BJ (cell line): ENCODE measurements at places on chromosomes 2 and 18. TPM values are rescaled to one million over a fixed set of nuclear protein-coding genes. Genes with fewer than 3 reads are reported as not detected.

DNA sequence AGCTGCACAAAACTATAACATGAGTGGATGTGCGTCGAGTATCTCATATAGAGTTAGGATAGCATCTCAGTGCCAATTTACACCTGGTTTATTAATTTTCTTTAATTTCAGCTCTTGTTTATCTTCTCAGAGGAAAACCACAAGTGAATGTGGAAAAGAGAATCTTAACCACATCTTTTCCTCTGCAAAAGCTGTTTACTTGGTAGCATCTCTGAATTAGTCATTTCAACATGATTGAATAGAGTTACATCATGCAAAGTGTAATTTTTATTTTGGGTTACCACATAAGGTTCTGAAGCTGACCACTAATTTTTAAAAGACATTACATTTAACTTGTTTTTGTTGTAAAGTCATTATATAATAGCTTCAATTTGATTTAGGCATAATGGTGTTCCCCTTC, 83.8 kb upstream of the FAM237A start:
- peak; percentile 0 for DNase-seq

DNA sequence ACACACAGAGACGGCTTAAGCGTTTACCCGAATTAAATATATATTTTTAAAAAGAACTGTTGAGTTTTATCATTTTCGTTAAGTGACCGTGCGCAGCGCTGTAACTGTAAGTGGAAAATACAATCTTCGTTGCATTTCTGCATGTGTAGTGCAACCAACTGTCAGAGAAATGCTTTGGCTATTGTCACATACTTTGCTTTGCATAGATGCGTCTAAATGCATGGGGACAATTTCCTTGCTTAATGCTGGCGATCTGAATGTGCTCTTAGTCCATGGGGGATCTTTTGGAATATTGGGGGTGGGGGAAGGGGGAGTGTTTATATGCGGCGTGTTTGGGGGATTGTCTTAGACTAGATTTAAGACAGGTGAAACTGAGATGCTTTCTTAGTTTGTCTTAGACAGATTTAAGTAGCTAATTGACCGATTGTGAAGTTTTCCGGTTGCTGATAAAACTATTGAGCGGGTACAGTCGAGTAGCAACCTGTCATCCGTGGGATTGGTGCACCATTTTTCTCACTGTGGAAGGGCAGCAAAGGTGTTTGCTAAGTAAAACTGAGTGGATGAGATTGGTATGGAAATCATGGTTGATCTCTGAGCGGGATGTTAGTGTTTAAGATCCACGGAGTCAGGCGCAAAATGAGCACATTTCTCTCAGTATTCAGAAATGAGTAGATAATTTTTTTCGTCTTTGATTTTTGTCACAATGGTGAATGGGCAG, 476 bp downstream of the VSNL1 start:
- no peak for DNase-seq

DNA sequence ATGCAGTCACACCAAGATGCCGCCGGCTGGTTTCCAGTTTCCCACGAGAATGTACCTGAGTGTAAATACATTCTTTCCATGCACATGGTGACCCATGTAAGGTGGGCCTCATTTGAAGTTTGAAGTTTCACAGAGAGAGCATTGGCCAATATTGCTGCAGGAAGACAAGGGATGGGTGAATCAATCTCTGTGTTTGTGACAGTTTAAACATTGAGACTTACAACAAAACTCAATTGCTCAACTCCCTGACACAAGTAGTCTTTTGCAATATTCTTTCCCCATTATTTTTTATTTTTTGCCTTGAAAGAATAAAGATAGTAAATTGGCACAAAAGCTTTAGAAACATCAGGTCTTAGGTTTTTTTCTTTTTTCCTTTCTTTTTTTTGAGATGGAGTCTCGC, 5.1 kb downstream of the SERPINB2 start:
- DNase-seq, result no peak

GRCh38 chr2:150570712-150571111, 83.2 kb upstream of the RND3 start:
- peak; percentile 88 for DNase-seq

Gene SH3RF3
- polyA plus RNA-seq, result 3.2 and 3.6 TPM in 2 replicates

GRCh38 chr2:178018141-178018540, 54.4 kb downstream of the PDE11A start:
- no peak for DNase-seq

GRCh38 chr2:150656002-150656401, 168.5 kb upstream of the RND3 start:
- no peak for DNase-seq

- no peak for DNase-seq
Observed at GRCh38 chr2:96153991-96154431, 8.8 kb upstream of the DUSP2 start.

DNA sequence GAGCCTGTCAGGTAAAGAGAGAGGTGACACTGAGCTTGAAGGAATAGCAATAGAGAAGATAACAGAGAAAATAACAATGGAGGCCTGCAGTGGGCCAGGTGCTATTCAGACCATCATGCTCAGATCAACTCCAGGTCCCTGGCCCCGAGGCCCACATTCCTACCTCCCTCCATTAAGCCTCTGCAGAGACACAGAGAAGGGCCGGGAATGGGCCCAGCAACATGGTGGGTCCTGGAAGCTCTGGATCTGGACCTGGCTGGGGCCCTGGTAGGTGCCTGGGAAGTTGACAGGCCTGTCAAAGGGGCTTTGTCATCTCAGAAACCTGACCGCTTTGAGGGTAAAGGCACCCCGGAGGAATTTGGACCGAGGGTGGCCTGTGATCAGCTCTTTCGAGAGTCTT, 159.7 kb upstream of the GLI2 start:
- no peak for DNase-seq

DNA sequence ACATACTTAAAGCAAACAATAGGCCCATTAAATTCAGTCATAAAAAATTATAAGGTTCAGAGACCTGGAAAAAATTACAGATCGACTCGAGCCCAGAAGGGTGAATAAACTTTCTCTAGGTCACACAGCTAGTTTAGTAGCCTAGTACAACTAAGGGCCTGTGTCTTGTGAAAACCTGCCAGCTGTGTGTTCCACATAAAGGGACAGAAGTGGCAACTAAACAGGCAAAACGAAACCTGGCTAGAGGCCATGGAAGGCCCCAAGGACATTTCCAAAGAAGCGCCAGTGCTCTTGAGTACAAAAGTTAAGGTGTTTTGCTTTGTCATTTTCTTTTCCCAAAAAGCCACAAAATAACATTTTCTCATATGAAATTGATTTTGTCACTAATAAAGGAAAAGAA, 164.9 kb downstream of the L3MBTL4 start:
- DNase-seq, result no peak

DNA sequence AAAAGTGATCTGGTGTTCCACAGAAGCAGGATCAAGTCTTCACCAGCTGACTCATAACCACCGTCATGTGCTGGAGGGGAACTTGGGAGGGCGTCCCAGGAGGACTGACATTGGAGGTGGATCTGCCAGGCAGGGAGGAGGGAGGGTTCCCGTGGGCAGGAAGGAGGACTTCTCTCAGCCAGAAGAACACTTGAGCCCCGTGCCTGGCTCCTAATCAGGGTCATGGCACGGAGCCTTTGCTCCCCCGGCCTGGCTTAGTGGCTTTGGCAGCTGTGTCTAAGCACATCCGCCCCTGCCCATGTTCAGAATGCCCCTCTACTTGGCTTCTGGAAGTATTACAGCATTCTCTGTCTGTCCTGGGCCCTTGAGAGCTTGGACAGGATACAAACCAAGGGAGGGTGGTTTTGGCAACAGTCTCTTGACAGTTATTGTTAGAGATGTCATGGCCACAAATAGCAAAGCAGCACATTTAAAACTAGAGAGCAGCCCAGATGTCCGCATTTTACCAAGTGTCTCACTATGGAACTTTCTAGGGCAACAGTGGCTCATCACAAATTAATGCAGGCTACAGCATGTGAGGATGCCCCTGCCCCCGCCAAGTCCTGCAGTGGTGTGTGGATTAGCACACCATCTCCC, 11.5 kb downstream of the PPP1R7 start:
- peak; percentile 39 for DNase-seq

- DNase-seq, result no peak
Observed at GRCh38 chr2:229489016-229489415, 217.9 kb upstream of the PID1 start.

DNA sequence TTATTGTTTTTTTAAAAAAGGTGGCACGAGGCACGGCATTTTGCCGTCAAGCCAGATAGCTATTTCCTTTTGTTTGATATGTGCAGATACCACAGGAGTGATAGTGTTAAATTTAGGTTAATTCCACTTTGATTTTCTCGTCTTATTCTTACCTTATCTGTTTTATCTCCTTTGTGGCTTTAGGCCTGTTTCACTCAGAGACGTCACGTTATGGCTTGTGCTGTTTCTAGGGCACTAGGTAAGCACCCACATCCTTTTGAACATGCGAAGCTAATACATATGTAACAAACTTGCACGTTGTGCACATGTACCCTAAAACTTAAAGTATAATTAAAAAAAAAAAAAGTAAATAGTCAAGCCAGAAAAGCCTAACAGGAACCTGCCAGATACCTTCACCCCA, 57.8 kb downstream of the C18orf63 start:
- no peak for DNase-seq

GRCh38 chr18:50009773-50010335, 185.1 kb downstream of the MYO5B start:
- DNase-seq, result no peak

DNA sequence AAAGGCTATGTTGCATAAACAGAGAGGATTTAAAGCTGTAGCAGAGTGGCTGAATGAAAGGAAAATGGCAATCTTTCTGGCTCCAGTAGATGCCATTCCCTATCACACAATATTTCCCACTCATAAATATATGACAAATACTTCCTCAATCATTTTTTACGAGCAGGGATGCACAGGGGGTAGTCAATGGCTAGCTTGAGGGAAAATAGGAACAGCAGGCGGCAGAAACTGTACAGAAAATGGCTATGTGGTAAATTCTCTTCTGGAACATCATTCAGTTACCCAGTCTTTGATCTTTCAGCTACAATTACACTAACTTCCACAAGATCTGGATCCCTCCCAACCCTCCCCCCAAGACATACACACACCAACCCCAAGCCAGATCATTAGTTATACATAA, 127.2 kb downstream of the OLA1 start:
- no peak for DNase-seq

GRCh38 chr2:41736105-41736567, 311.7 kb upstream of the PKDCC start:
- DNase-seq, result no peak

- DNase-seq, result no peak
Observed at GRCh38 chr2:69034845-69035244, 21.9 kb downstream of the ANTXR1 start.

Gene GKN1
- polyA plus RNA-seq, result not detected in 2 replicates

DNA sequence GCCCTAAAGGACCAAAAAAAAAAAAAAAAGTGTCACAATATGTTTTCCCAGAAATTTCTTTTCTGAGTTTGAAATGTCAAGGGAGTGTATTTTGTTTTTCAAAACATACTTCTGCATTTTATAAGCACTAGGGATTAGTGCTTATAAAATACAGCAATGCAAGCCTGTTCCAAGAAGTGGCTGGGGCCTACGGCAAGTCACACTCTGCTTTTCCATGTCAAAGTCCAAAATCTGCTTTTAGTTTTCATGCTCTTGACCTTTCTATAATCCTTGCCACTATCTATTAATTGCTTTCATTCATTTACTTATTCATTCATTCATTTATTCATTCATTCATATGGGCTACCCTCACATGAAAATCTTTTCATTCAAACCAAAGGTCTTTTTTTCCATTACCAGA, 100.1 kb upstream of the UXS1 start:
- DNase-seq, result no peak

GRCh38 chr2:217058791-217059755, 199.2 kb upstream of the TNP1 start:
- no peak for DNase-seq

- DNase-seq, result no peak
Observed at GRCh38 chr18:45825258-45826044, at the start of gene SIGLEC15. Gene SIGLEC15, plus strand, starts transcription at chr18:45825675. Its CDS starts 54 bp downstream, at chr18:45825729.

DNA sequence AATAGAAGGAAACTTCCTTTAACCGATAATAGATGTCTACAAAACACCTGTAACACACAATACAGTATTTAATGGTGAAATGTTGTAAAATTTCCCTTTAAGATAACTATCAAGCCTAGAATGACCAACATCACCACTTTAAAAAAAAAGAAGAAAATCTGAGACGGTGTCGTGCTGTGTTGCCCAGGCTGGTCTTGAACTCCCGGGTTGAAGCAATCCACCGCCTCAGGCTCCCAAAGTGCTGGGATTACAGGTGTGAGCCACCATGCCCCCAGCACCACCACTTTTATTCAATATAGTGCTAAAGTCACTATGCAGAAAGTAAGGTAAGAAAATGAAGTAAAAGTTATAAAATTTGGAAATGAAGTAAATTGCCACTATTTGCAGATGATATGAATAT, 96.9 kb downstream of the MYOM1 start:
- DNase-seq, result no peak

Gene SPDYA
- 0.10 TPM in 1 of 2 replicates, not detected in the other for polyA plus RNA-seq

GRCh38 chr2:43459446-43460173, 136.2 kb downstream of the THADA start:
- DNase-seq, result no peak

- peak; percentile 23 for DNase-seq
Observed at GRCh38 chr2:7523481-7524120, 606.4 kb downstream of the RNF144A start.

GRCh38 chr2:208546860-208547650, 140.5 kb downstream of the PTH2R start:
- no peak for DNase-seq

DNA sequence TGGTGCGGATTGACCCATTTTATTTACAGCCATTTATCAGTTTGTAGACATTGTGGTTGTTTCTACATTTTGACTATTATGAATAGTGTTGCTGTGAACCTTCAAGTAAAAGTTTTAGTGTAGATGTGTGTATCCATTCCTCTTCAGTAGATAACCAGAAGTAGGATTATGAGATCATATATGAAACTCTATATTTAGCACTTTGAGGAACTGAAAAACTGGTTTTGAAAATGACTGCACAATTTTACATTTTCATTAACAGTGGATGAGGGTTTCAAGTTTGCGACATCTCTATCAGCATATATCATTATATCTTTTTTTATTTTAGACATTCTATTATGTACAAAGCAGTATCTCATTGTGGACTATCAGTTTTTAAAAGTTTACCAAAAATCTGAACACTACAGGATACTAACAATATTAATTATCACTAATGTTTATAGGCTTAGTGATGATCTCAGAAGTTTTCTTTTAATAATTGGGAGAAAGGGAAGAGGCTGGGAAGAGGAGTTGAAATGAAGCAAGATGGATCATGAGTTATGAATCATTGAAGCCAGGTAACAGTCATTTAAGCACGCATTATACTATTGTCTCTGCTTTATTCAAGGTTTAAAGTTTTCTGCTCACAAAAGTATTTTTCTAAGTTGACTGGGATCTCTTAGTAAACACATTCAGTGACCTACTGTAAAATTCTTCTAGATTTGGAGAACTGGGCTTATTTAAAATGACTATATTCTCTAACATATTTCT, 329.0 kb upstream of the LRATD1 start:
- no peak for DNase-seq

DNA sequence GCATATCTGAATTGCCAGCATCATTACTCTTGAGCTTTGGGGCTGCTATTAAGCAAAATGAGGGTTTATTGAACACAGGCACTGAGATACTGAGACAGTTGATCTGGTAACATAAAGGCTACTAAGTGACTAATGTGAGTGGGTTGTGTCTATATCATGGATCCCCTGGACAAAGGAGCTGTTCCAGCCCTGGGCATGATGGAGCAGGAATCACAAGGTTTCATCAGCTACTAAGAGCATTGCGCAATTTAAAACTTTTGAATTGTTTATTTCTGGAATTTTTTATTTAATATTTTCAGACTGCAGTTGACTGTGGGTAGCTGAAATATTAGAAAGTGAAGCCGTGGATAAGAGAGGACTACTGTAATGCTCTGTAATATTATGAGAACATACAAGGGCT, 73.5 kb downstream of the MGAT5 start:
- DNase-seq, result no peak

- DNase-seq, result no peak
Observed at GRCh38 chr2:159004849-159005248, 36.4 kb downstream of the TANC1 start.

Gene CHRND
- polyA plus RNA-seq, result not detected in 2 replicates
